ENCODE measurements at places on chromosomes 2 and 18. TPM values are rescaled to one million over a fixed set of nuclear protein-coding genes. Genes with fewer than 3 reads are reported as not detected.

The THSD7B gene
- total RNA-seq: not detected

The KCNIP3 gene
- not detected for total RNA-seq

- no peak overlapping the region for H3K4me3 ChIP-seq
- DNase-seq: no peak
- no peak overlapping the region for H3K27ac ChIP-seq
- H3K4me1 ChIP-seq: no peaks in the 10 kb centered on the region
- peaks cover 3% of the 10 kb centered on the region for H3K27me3 ChIP-seq
Measured at GRCh38 chr2:202135091-202135874, 62.2 kb downstream of the KIAA2012 start.

The CXCR4 gene
- 83.3 TPM for total RNA-seq

GRCh38 chr2:150526827-150527226, 39.4 kb upstream of the RND3 start:
- H3K27ac ChIP-seq: no peak overlapping the region
- H3K4me3 ChIP-seq: no peak overlapping the region

The LIMS4 gene
- 0.12 TPM for total RNA-seq
